ENCODE measurements at places on chromosomes 2 and 18. TPM values are rescaled to one million over a fixed set of nuclear protein-coding genes. Genes with fewer than 3 reads are reported as not detected.
A peak's percentile ranks its signal among the peaks of the same experiment; 100 is the strongest.

Gene ESPNL
- 1.3 TPM for total RNA-seq

Gene MC5R
- total RNA-seq: 0.31 TPM

Gene ZBTB7C
- 0.23 TPM for total RNA-seq

Gene RRM2
- total RNA-seq: 215 TPM

Gene CHRND
- not detected for total RNA-seq

- DNase-seq: no peak
Observed at GRCh38 chr18:72410399-72410798, 133.7 kb downstream of the CBLN2 start.

DNA sequence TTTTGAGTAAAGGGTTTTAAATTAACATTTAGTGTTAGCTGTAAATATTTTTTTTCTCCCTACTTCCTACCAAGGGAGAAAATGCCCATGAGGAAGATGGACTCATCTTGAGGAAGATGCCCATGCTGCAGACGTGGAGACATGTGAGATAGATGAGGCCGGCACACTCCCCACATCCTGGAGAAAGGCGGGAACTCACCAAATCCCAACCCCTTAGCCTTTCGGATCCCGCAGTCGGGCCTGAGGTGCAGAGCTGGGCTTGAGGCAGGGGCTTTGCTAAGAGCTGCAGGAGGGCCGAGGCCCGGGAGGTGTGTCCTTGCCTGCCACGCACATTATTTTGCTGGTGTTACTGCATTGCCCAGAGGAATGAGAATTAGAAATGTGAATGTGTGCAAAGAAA is 137.9 kb downstream of the NAPG start:
- DNase-seq: no peak

GRCh38 chr2:39437522-39438296 is 624 bp upstream of the MAP4K3 start:
- DNase-seq: no peak

- no peak for DNase-seq
Observed at GRCh38 chr18:10262566-10262965, 191.9 kb upstream of the APCDD1 start.

- DNase-seq: no peak
Observed at GRCh38 chr18:65124633-65125032, 626.2 kb upstream of the CDH7 start.

GRCh38 chr2:186718903-186719302 is 25.0 kb downstream of the FAM171B start:
- DNase-seq: no peak

DNA sequence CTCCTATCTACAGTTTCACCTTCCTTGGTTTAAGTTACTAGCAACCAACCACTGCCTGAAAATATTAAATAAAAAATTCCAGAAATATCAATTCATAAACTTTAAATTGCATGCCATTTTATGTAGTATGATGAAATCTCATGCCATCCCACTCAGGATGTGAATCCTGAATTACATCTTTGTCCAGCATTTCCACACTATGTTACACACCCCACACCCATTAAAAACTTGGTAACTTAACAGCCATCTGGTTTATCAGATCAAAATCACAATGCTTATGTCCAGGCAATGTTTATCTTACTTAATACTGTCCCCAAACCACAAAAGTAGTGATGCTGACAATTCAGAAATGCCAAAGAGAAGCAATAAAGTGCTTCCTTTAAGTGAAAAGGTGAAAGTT is 21.6 kb downstream of the CUL3 start:
- no peak for DNase-seq

GRCh38 chr2:233331536-233331935 is 22.8 kb upstream of the DGKD start:
- DNase-seq: no peak

- peak; percentile 60 for DNase-seq
Observed at GRCh38 chr18:49464718-49465598, 4.5 kb upstream of the DYM start.

- DNase-seq: no peak
Observed at GRCh38 chr2:232236200-232236599, 142.4 kb upstream of the ALPP start.

DNA sequence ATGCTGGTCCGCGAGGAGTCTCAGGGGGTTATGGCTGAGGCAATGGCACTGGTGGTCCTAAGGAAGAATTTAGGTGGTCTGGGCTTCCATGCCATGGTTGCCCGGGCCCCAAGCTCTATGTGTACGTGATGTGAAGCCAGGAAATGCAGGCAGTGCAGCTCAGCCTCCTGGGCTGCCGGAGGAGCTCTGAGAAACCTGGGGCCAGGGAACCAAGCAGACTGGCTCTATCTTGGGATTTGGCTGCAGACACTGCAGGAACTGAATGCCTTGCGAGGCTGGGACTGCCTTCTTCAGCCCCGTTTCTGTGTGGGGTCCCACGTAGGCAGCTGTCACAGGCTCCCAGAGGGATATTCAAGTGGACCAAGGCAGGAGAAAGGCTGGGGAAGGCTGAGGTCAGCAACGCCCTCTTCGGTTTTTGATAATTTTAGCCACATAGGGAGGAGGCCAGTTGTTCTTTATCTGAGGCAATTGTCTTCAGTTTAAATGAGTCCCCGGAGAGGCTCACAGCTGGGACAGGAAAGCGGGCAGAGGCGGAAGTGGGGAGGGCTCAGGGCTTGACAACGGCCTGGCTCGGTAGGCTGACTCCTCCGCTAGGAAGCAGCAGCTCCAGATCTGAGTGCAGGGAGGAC is 77.7 kb downstream of the RHOB start:
- no peak for DNase-seq

DNA sequence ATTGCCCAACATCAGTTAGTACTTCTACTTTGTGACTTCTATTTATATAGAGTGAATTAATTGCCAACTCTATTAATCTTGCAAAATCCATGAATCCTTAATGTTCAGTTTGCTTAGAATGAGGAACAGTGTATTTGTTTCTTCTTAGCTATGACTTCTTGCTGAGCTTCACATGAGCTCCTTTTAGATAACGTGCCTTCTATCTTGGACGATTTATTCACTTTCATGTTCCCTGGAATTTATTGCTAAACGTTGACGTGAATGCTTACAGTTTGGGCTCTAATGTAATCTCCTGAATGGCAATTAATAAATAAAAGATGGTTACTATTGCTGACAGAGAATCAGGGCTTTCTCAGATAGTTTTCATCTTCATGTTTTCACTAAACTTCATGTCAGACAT is 384.5 kb upstream of the NRP2 start:
- no peak for DNase-seq

GRCh38 chr2:37775908-37776250 is 104.4 kb upstream of the CDC42EP3 start:
- DNase-seq: no peak
